Lower lobe of right lung (tissue), 2 donors: ENCODE measurements at places on chromosomes 5 and 9. TPM values are rescaled to one million over a fixed set of nuclear protein-coding genes. Genes with fewer than 3 reads are reported as not detected.

Gene WNK2
- total RNA-seq: 7.7 TPM

DNA sequence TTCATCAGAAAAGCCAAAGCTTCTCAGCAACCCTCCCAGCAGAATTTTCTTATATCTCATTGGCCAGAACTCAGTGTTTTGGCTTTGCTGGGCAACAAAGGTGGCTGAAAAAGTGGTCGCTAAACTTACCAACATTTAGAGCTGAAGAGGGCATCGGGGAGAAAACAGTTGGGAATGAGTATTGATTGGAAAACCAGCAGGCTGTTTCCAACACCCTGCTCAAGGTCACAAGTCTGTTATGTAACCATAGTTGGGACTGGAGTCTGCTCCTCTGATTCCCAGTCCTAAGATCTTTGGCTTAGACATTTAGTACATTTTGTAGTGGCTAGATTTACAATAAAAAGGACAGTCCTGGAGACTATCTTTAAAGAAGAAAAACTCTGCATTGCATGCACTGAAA lies 17.1 kb downstream of the IL12B start:
- H3K27me3 ChIP-seq: peaks cover 16% of the 10 kb centered on the region
- H3K27ac ChIP-seq: no peak overlapping the region

- no peak overlapping the region for H3K4me3 ChIP-seq
- H3K4me1 ChIP-seq: no peaks in the 10 kb centered on the region
- no peaks in the 10 kb centered on the region for H3K36me3 ChIP-seq
- no peak for DNase-seq
- no peaks in the 10 kb centered on the region for H3K27me3 ChIP-seq
These were observed 48.7 kb upstream of the ORM1 start for GRCh38 chr9:114274217-114274616.

GRCh38 chr5:113293975-113294310 lies 140.8 kb downstream of the TSSK1B start:
- DNase-seq: no peak
- H3K4me1 ChIP-seq: peaks cover 12% of the 10 kb centered on the region
- peak overlapping the region; percentile 77 for H3K27ac ChIP-seq

DNA sequence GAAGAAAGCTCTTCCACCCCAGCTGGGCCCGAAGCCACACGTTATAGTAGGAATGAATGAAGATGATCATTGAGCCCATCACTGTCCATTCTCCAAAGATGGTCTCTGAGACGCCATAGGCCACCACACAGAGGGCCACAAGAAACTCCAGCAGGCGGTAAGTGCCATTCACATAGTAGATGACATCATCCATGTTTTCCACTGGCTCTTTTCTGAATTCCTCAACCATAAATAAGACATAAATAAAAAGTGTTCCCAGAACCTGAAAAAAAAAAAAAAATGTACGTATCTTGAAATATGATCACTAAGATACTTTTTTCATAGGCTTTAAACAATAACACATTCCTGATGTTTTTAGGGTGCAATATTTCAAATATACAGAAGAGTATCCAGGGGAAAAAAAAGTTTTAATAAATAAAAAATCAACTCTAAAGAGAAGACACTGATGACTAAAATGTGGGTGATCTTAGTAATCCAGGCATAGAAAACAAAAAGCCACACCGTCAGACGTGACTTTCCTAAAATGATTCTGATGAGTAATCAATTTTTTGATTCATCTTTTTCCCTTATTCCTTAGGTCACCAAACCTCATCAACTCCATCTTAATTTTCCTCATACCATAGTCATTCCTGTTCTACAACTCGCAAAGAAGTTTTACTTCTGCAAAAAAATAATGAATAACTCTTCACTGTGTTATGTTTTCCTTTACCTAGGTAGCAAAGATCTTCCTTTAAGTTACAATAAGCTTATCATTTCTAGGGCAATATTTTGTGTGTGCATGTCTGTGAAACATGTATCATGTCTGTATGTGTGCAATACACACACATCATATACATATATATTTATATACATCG lies 47.8 kb downstream of the RNF145 start:
- H3K4me3 ChIP-seq: no peak overlapping the region
- H3K36me3 ChIP-seq: peaks cover 60% of the 10 kb centered on the region
- H3K27ac ChIP-seq: no peak overlapping the region
- H3K4me1 ChIP-seq: peaks cover 21% of the 10 kb centered on the region
- no peak for DNase-seq
